RKO (cell line): ENCODE measurements at places on chromosomes 5 and 9.
A peak's percentile ranks its signal among the peaks of the same experiment; 100 is the strongest.

- peak; percentile 56 for DNase-seq
Measured at GRCh38 chr9:34985311-34985899, 4.1 kb upstream of the DNAJB5 start.

DNA sequence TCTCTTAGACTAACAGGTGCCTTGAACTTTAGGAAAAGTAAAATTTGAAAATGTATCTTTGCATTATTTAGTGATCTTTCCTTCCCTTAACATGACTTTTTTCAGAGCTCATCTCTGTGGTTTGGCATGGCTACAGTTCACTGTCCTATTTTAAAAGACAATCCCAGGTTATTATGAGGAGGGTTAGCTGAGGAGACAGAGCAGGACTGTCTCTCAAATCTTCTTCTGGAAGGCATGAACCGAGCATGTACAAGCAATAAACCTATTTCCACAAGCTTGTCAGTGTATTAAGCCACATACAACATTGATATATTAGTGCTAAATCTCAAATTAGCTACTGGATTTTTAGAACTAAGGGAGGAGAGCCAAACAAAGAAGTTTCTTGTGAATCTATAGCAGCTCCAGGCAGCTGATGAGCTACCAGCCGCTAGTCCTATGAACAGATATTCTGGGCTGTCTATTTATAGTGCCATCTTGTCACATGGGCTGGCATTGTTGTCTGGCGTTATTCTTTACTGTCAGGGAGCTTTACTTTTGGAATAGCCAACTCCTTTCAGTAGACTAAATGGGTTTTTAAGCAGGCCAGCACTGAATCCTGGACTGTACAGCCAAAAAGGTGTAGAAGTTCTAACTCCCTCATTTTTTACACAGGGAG is 171.2 kb upstream of the ACTBL2 start:
- DNase-seq = no peak

DNA sequence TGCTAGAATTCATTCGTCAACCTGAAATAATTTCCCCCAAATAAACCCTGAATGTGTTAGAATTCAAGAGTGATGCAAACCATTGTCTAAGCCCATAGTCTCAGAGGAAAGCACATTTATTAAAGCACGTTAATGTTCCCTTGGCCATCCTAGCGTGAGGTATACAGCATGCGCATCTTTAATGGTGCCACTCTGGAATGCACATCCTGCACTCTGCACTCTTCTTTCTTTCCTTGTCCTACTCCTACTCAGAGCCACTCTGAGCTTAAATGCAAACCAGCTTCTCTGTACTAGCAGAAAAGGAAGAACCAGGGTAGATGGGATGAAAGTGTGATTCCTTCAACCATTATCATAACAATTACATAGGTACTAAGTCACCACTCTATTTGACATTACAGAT is 50.4 kb downstream of the ARL15 start:
- no peak for DNase-seq

GRCh38 chr9:5630081-5630507 is 1.2 kb downstream of the RIC1 start:
- DNase-seq = peak; percentile 73

GRCh38 chr5:79436224-79436623 is 77.7 kb downstream of the HOMER1 start:
- peak; percentile 7 for DNase-seq

DNA sequence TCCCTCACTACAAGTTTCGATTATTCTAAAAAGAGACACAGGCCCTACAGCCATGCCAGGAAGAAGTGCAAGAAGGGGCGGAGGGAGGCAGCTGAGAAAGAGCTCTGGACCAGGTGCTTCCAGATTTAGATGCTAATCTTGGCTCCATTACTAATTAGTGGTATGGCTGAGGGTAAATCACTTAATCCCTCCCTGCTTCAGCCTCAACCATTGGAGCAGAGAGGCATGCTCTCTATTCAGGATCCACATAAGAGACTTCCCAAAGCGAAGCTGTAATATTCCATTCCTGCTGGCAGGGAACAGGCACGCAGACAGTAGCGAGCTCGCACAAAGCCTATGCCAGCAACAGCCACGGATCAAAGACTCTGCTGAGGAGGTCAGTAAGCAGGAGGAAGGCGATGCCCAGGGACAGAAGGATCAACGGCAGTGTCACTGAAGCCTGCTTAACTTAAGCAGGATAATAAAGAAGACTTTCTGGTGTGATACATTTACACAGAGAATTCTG is 24.2 kb downstream of the LIFR start:
- DNase-seq = no peak

DNA sequence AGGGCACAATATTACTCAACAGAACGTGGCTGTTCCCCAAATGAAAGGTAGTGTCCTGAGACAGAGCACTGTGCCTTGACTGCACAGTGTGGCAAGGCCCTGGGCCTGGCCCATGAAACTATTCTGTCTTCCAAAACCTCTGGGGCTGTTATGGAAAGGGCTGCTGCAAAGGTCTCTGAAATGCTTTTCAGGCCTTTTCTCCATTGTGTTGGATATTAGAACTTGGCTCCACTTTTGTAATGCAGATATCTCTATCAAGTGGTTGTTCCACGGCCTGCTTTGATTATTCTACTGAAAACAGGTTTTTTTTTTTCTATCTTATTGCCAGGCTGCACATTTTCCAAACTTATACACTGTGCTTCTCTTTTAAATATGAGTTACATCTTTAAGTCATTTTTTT is 777.5 kb upstream of the TYRP1 start:
- DNase-seq = no peak

- no peak for DNase-seq
Measured at GRCh38 chr5:132221781-132222648, 5.6 kb downstream of the P4HA2 start.

- DNase-seq = no peak
Measured at GRCh38 chr5:139117342-139117884, 80.8 kb downstream of the SIL1 start.

DNA sequence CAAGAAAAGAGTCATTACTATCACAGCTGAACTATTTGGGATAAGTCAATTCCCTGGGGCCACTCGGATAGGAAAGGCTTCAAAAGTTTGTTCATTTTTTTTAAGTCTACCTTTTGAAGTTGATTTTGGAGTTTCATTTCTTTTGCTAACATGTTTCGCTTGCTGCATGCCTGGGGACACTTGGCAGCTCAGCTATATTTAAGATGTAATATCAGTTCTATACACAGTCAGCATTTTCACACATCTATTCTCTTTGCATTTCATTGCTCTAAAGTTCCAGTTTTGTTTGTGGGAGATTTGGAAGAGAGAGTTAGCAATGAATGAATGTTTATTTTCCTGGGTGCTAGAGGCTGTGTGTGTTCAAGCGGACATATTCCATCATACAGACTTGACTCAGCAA is 445.2 kb upstream of the GRAMD2B start:
- no peak for DNase-seq

GRCh38 chr9:99962680-99963261 is 56.3 kb downstream of the STX17 start:
- DNase-seq = peak; percentile 20

- DNase-seq = no peak
Measured at GRCh38 chr9:6195714-6196360, 19.8 kb upstream of the IL33 start.

DNA sequence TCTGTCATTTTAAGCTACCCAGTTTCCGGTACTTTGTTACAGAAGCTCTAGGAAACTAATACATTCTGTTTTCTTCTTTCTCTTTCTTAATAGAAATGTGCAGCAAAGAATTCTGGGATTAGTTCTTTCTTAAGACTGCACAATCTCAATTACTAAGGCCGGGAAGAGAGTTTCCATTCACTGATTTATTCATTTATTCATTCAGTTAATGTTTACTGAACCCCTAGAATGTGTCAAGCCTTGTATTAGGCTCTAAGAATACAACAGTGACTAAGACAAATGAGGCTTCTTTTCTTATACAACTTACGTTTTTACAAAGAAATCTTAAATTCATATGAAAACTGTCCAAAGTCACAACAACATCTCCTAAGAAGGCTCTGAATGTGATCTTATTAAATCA is 27.5 kb upstream of the THG1L start:
- DNase-seq = no peak

DNA sequence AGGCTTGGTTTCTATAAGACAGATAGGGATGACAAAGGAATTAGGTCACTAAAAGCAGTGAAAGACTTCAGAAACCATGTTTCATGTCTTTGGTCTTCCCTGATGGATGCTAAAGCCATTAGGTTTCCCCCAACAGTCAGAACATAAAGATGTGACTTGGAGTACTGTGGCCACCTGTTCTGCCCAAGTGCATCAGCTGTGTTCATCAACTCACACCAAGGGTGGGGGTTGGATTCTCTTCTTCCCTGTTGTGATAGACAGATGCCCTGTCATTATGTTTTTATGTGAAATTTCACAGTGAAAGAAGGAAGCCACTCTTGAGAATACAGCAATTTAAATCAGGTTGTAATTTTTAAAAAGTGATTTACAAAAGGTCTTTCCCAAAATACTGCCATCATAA is 196.8 kb downstream of the SH3GL2 start:
- DNase-seq = no peak

DNA sequence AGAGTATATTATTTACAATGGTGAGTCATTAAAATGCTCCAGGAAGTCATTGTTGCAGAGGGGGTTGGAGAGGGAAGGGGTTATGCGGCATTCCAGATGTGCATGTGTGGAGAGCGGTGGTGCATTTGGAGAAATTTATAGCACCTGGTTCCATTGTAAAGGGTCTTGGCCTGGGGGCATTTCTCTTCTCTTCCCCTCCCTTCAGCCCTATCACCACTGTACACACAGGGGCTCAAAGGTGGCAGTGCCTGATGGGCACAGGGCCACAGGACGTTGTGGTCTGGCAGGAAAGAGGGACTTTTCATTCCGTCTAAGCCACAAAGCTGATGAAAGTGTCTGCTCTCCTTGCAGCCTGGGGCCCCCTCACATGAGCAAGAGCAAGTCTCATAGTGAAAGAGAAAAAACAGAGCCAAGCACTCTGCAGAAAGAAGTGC is 442.4 kb upstream of the ZNF462 start:
- no peak for DNase-seq

GRCh38 chr9:133597316-133597957 is 11.8 kb downstream of the FAM163B start:
- DNase-seq = peak; percentile 32

DNA sequence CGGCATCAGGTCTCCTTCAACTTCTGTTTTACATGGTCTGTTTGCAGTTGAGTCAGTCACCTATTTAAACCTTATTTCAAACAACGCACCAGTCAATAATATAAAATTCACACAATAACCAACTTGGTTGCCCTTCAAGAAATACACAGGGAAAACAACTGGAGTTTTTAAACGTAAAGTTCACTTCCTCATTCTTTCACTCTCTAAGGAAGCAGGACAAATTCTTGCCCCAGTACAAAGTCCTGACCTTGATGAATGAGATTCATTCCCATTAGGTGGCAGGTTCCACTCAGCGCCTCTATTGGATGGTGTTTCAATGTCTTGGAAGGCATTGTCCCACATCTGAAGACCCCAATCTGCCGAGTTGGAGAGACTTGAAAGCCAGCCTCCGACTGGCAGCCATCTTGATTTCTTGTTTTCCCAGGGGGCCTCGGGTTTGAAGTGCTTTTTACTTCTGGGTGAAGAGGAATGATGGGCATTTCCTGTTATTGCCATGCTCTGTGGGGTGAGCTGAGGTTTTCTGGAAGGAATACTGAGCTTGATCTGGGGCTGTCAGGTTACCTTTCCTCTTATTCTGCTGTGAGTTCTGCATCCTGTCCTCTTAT is 105.0 kb downstream of the ACER2 start:
- DNase-seq = no peak

DNA sequence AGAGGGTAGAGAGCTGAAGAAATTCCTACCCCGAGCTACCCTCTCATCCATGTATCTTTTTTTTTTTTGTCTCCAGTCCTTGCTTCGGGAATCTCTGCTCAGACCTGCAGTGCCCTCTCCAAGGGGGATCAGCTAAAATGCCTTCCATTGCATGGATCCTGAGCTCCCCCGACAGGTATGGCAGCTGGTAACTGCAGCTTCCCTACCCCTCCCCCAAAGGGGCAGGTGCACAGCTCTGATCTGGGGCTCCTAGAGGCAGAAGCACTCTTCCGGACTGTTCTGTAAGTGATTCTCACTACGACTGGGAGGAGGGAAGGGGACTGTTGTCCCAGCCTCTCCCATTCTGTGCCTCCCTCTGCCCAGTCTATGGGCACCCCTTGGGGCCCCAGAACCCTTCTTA is 169.6 kb downstream of the MELK start:
- DNase-seq = no peak

DNA sequence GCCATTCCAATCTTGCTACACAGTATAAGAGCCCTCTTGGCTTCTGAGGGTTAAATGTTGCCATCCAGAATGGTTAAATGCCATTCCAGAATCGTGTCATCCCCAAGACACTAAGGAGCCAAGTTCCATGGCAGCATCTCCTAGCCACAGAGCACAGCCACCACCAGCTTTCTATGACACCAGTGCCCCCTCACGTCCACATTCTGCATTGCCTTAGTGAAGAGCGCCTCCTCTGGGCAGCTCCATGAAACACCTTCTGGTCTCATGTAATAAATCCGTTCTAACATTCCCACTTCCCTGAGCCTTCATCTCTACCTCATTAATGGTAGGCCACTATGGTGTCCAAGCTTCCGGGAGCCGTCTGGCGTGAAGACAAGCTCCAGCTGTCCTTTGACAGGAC is 12.4 kb downstream of the CBY3 start:
- no peak for DNase-seq

- no peak for DNase-seq
Measured at GRCh38 chr9:37889536-37889935, 14.4 kb downstream of the SLC25A51 start.

- peak; percentile 54 for DNase-seq
Measured at GRCh38 chr5:10229306-10230048, 20.2 kb downstream of the ATPSCKMT start.

GRCh38 chr9:94611638-94612068 is 18.0 kb upstream of the FBP2 start:
- no peak for DNase-seq

- no peak for DNase-seq
Measured at GRCh38 chr5:40475561-40475960, 204.2 kb upstream of the PTGER4 start.

- DNase-seq = no peak
Measured at GRCh38 chr9:137554349-137554748, 2.7 kb downstream of the MRPL41 start.

DNA sequence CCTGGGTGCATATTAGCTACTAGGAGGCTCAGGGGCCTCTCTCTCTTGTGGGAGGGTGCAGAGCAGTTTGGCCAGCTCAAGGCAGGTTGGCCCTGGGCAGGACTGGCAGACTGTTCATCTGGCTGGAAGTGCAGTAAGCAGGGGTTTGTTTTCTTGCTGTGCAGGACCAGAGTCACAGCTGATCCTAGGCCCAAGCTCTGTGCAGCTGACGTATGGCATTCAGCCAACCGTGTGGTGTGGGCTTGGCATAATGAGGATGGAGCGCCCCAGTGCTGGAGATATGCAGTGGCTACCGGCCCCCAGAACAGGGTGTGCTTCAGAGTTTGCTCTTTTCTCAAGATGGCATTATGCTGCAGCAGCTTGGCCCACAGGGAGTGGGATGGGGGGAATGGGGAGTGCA is 31.0 kb upstream of the PHF24 start:
- DNase-seq = no peak

DNA sequence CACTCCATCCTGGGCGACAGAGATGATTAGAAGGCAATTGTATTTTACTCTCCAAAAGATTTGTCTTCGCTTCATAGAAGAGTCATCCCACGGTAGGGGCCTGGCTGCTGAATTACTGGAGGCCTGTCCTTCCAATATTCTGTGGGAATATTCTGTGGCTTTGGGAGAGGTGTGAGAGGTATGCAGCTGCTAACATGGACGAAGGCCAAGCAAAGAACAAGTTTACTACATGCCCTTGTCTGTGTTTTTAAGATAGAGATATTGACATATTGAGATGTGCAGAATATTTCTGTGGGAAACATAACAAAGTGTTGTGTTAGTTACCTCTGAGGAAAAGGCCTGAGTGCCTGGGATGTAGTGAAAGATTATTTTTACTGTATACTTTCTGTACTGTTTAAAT is 71.8 kb upstream of the SMIM15 start:
- no peak for DNase-seq
